Activated T-cell treated with anti-CD3 and anti-CD28 coated beads for 1 hour (primary cell): ENCODE measurements at places on chromosomes 1 and 21.

GRCh38 chr1:16927256-16927655, 5.5 kb downstream of the CROCC start:
- no peak for DNase-seq

DNA sequence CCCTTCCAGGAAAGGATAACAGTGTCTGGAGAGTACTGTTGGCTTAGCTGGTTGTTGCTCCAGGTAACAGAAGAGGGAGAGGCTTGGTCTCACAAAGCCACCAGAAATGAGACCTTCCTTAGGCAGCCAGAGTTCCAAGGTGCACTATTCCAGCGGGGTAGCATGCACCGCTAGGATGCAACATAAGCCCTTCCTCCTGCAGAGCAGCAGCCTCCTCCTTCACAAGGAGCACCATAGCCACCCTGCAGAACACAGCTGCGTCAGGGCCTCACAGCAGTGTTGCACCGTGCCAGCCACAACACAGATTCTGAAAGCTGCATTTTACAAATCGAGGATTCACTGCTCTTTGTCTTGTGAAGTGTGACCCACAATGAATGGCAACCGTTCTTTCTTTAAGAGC, 142.0 kb downstream of the CLIC6 start:
- no peak for DNase-seq

- no peak for DNase-seq
Observed at GRCh38 chr1:239025223-239025622, 361.1 kb upstream of the CHRM3 start.

DNA sequence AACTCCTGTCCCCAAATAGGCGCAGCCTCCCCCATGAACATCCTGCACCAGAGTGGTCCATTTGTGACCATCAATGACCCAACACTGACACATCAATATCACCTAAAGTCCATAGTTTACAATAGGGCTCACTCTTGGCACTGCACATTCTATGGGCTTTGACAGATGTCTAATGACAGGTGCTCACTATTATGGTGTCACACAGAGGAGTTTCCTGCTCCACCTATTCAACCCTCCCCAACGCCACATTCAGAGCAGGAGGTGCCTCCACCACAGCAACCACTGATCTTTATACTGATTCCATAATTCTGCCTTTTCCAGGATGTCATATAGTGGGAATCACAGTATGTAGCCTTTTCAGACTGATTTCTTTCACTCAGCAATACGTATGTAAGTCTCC, 24.2 kb downstream of the GNG4 start:
- DNase-seq = no peak

GRCh38 chr1:67226688-67227087, 60.4 kb downstream of the IL23R start:
- DNase-seq = no peak

DNA sequence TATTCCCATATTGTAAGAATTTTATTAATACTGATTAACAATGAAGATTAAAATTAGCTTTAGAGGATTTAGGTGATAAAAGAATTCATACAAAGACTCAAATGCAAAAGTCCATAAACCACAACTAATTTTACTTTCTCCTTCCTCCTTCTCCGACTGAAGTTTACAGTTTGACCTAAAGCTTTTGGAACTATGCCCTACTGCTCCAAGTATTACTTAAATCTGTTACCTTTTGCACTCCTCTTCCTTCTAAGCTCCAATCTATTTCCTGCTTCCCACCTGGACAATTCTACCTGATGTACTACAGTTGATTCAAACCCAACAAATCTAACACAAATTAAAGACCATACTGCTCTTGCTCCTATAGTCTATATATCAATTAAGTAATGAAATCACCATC, 36.3 kb downstream of the ANKRD13C start:
- no peak for DNase-seq

GRCh38 chr1:229098361-229098760, 172.6 kb upstream of the RAB4A start:
- DNase-seq = no peak

DNA sequence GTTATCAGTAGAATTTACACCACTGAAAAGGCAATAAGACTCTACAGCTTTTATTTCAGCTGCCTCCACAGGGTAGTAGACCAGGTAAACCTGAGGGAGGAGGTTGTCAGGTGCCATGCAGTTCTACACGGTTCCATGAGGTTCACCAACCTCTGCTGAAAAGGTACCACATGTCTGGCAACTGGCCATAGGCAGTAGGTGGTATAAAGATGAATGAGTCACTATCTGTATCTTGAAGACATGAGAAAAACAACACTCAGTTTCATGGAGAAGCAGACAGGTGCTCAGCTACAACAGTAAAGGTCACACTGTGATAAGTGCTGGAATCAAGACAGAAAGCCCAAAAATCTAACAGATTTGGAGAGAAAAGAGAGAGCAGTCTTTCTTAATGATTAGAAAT, 145.4 kb downstream of the PTGER3 start:
- DNase-seq = no peak

- no peak for DNase-seq
Observed at GRCh38 chr1:229029879-229030235, 241.1 kb upstream of the RAB4A start.

- no peak for DNase-seq
Observed at GRCh38 chr1:84674705-84675104, 15.6 kb downstream of the SSX2IP start.

DNA sequence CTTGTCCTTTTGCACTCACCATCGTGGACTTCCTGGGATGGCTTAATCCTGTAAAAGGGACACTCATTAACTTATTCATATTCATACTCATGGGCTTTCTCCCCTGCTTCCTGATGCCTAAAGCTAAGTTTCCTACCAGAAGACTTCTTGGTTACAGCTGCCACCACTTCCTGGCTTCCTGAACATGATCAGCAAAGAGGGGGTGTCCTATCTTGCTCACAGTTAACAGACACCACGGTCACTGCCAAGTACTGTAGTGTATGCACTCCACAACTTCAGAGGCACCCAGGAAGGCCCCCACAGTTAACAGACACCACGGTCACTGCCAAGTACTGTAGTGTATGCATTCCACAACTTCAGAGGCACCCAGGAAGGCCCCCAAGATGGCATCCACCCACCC, 177.8 kb downstream of the SIPA1L2 start:
- DNase-seq = no peak

GRCh38 chr1:174800216-174800851, 199.4 kb upstream of the CACYBP start:
- no peak for DNase-seq

GRCh38 chr21:32370998-32371766, 21.6 kb downstream of the URB1 start:
- no peak for DNase-seq

DNA sequence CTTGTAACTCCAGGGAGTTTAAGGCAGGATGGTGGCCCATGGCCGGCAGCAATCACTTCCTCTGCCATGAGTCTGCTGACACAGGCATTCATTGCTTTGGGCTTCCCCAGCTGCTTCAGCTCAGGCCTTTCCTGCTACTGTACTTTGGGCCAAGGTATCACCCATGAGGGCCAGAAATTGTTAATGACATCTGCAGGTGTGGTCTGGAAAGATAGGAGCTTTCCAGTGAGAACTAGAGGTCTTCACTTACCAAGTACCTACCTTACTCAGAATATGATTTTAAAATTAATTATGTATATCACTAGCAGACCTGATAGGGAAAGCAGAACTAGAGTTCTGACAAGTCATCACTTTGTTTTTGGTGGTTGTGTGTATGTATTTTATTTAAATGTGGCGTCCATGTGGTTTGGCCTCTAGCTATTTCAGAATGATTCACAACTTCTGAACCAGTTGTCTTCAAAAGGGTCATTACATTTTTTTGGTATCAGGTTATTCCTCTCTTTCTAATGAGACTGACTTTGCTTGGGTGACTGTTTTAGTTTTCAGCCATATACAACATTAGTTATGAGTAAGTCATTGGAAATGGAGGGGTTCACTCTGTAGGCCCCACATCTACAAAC, 2.7 kb downstream of the RGL1 start:
- no peak for DNase-seq

GRCh38 chr1:176149939-176150807, 56.9 kb downstream of the COP1 start:
- no peak for DNase-seq

- DNase-seq = no peak
Observed at GRCh38 chr1:160652924-160653619, 6.2 kb upstream of the SLAMF1 start.

GRCh38 chr1:159000070-159000409, 9.7 kb upstream of the IFI16 start:
- no peak for DNase-seq

DNA sequence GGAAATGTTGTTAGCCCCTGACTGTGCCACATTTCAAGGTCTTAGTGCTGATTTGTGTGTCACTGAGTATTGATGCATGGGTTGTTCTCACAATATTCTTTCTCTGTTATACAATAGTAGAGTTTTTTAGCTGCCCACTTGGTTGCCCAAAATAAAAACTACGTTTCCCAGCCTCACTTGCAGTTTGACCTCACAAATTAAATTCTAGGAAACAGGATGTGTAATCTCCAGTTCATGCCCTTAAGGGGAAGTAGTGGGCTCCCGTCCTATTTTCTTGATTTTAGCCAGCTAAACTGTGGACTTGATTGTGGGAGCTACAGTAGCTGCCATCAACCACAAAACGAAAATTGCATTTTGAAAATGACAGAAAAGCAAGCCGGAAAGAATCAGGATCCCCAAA, 27.3 kb upstream of the LAMC1 start:
- DNase-seq = no peak

GRCh38 chr1:36464605-36465393, 615 bp upstream of the MRPS15 start:
- no peak for DNase-seq

- DNase-seq = no peak
Observed at GRCh38 chr1:94411237-94411636, 7.0 kb upstream of the ABCD3 start.

- DNase-seq = no peak
Observed at GRCh38 chr1:32888134-32888533, 1.8 kb downstream of the HPCA start.

- DNase-seq = no peak
Observed at GRCh38 chr1:223713546-223714420, 1.4 kb downstream of the CAPN2 start.

GRCh38 chr1:182446033-182446669, 3.8 kb upstream of the RGSL1 start:
- DNase-seq = peak; percentile 6

DNA sequence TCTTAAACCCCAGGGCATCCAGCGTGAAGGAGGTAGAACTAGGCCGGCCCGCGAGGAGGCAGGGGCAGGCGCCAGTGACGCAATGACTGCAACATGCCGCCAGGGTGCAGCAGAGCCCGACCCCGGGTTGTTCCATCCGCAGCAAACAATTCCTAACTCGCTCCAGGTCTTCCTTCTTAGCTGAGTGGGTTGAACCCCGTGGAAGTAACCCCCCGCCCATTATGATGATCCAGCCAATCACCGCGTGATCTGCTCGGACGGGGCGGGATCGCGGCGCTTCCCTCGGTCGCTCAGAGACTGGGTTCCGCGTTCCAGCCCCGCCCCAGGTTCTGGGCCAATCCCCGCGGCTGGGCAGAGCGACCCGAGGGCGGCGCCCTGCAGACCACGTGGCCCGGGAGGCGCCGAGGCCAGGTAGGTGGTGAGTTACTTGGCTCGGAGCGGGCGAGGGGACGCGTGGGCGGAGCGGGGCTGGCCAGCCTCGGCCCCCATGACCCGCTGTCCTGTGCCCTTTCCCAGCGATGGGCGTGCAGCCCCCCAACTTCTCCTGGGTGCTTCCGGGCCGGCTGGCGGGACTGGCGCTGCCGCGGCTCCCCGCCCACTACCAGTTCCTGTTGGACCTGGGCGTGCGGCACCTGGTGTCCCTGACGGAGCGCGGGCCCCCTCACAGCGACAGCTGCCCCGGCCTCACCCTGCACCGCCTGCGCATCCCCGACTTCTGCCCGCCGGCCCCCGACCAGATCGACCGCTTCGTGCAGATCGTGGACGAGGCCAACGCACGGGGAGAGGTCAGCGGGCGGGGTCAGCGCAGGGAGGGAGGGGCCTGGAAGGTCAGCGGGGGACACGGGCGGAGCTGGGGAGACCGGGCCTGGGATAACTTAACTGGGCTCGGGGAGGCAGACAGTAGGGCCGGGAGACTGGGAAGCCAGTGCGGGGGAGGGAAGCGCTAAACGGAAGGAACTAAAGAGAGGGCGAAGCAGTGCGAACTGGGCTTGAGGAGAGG, at the start of gene DUSP23:
TSS of gene DUSP23 (plus strand) at position 380 of the 1,000 bp plus-strand sequence. CDS start at position 519, 139 bp downstream.
- DNase-seq = peak; percentile 93

DNA sequence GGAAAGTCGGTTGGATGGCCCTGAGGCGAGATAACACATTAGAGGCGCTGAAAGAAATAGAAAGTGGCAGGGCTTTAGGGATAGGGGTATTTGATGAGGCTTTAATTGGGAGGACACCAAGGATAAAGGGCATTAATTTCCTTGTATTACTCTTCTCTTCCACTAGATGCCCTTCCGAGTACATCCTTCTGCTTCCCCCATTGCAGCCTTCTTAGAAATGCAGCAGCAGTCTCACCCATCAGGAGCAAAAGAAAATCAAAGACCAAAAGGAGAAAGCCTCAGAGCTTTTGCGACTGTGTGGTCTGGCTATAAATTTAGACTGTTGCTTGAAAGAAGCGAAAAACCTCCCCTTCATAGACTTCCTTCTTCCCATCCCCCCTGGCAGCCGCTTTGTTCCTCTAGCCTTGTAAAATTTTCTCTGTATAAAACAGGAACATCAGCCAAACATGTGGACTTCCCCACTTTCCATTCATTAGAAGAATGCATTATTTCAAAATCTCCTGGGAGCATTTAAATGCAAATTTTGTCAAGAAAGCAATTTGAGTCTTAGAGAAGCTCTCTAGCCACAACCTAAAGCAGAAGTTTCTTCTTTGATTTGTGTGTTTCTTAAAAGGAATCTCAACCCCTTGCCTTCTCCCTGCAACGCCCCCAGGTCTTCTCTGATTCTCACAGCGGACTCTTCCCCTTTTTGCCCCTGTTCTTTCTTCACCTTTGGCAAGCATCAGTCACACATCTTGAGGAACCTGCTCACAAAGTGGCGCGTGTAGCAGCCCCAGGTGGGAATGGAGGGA, 76.6 kb downstream of the NDUFS5 start:
- no peak for DNase-seq
